Smooth muscle cell of the brain vasculature (primary cell): ENCODE measurements at places on chromosomes 4 and X.

GRCh38 chr4:27966664-27967063, 1106.0 kb downstream of the STIM2 start:
- no peak for DNase-seq

DNA sequence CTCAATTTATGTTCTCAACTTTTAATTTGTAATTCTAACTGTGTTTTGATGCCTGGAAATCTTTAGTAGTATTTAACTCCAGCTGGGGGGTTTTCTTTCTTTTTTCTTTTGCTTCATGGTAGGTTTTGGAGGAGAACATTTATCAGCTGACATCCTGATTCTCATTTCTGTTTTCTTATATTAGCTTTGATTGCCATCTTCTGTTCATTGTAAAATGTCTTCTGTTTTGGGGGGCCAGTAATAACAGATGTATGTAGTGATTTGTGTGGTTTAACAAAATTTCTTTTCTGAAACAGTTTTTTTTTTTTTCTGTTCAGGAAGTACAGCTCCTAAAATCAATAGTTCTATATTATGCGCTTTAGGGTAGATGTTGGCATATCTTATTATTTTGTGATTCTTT, 182.2 kb downstream of the GABRB1 start:
- no peak for DNase-seq

DNA sequence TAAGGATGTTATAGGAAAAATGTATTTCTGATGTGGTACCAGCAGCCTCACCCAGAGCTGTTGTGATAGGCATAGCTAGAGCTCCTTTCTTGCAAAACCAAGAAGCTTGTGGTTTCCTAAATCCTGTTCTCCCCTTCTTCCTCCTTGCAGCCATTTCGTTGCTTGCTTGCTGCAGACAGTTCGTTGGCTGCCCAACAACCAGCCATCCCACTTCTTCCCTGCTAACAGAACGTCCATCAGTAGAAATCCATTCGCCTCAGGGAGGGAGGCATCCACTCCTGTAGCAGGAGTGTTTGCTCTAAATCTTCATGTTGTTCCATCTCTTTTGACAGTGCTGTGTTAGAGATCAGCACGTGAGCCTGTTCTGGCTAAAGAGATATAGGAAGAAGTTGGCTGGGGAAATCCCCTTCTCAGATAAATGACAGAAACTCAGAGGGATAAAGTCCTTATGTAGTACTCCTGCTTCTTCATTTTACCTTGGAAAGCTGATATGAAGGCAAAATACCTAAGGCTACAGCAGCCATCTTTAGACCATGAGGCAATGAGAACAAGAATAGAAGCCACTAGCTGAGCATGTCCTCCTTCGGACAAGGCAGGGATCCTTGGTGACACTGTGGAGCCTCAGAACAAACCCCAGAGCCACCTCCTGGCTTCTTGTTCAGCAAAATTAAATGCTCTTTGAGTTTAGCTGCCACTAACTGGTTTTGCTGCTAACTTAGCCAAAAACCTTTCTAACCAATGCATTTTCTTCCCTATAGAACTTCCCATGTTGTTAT, 68.4 kb upstream of the RELL1 start:
- no peak for DNase-seq

DNA sequence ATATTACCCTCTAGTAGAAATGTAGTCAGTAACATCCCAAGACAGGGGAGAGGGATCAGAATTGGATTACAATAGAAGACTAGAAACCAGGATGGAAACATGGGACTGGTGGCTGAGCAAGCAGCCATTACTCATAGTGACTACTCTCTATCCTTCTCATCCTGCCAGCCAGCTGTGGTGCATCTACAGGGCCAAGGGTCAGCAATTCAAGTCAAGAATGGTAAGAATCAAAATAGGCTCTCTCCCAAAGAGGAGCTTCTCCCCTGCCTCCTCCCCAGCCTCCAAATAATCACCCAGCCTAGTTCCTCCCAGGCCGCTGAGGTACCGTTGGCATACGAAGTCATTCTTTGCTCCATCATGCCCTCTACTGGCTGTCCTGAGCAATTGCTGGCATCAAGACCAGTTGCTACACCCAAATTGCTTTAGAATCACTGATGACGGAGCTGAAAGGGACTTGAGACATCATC, 19.4 kb downstream of the AWAT2 start:
- DNase-seq: no peak

DNA sequence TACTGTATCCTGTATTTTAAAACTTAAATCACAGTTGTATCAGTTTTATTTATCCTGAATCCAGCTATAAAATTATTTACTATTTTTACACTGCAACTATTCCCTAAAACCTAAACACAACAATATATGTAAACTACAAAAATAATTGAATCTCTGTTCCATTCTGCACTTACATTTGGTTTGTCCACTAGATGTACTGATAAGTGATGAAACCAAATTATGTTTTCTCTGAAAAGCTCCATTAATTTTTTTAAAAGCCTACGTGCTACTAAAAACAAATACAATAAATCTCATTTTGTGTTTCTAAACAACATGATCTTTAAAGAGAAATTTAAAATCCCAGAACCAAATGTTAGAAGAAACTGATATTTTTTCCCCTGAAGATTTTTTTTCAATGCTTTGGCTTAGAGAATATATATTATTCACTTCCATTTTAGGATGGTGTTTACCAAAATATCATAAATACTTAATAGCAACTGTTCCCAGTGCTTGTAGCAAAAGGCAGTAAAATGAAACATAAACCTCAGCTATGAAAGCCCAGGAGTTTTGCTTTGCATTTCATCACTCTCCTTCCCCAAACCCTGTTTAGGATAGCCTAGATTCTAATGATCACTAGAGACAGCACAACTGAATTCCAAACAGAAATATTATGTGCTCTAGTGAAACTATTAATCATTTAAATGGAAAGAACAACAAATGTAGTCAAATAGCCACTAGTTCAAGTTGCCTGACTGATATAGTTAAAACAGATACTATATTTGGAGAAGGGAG, 19.7 kb downstream of the ANTXR2 start:
- DNase-seq: no peak

- no peak for DNase-seq
These were observed 3.3 kb upstream of the ZNF518B start for GRCh38 chr4:10460313-10461047.

GRCh38 chr4:109861916-109862511, 14.1 kb downstream of the LRIT3 start:
- no peak for DNase-seq

DNA sequence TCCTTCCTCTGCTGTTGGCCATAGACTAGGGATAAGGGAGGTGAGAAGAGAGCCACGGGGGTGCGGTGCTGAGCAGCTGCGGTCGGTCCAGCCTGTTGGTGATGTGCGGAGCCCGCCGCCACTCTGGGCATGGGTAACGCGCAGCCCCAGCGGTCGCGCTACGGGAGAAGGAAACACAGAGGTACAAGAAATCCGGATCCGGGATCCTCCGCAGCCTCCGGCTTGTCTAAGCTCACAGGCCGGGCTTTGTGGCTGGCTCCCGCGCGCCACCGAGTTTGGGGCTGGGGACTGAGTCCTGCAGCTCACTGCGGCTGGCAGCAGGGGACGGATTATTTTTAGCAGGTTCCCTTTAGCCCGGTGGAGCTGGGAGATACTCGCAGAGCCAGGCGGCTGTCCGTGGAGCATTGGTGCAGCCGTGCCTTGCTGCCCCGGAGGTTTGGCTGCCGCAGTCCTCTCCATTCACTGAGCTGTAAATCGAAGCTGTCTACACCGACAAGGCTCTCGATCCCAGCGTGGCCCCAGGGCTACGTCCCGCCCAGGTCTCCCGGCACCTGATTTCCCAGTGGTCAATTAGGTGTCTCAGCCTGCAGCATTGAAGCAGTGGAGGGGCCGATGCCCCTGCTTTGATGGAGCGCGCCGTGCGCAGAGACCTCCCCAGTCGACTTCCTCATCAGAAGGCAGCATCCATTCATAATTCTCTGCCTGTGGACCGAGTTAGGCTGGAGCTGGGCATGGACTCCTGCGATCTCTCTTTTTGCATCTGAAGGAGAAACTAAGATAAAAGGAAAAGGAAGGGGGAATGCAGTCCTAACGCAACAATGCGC, 81.9 kb upstream of the SCML1 start:
- no peak for DNase-seq

- no peak for DNase-seq
These were observed 41.6 kb downstream of the ZCCHC12 start for GRCh38 chrX:118865231-118865630.

- DNase-seq: no peak
These were observed 92.9 kb upstream of the EDNRA start for GRCh38 chr4:147388018-147388417.

DNA sequence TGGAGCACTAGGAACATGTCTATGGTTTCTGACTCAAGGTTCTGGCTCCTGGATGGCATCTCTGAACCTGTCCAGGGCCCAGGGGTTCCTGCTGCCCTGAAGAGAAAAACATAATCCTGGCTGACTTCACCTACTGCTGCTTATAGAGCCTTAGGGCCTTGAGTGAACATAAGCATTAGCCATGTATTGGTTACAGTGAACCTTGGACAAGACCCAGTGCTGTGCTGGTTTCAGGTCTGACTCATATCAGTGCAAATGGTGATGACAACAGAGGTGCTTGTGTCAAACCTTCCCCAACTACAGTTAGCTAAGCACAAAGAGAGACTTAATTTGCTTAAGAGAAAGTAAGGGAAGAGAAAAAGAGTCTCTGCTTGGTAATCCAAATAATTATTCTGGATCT, 1047.2 kb downstream of the GLUD2 start:
- no peak for DNase-seq

DNA sequence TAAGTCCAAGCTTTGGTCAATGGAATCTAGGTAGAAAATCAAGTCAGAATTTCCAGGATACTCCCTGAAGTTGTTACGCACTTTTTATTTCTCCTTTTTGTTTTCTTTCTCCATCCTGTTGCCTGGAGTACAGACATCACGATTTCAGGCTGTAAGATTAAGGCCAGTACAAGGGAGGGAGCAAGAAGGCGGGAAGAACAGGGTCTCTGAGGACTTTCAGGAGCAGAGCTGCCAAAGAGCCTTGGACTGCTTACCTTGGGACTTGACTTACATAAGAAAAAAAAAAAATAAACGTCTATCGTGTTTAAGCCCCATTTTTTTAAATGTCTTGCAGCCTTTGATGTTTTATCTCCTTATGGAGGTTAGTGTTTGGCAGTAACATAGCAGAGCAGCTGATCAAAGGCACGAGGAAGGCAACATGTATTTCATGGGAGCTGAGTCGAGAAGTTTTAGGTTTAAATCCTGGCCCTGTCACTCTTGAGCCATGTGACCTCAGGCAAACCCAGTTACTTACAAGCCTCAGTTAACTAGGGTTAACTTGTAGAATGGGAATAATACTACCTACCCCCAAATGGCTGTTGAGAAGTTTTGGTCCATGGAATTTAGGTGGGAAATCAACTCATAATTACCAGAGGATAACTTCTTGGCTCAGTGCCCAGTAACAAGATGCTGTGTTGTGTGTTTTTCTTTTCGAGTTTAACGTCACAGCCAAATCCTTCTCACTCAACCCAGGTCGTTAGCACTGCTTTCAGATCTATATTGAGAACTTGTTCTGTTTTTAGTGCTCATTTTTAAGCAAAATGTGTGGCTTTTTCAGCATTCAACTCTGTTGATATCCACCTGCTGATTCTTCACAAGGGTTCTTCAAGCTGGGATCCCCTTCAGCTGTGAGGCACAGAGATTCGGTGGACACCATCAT, 106.8 kb downstream of the CLNK start:
- no peak for DNase-seq

DNA sequence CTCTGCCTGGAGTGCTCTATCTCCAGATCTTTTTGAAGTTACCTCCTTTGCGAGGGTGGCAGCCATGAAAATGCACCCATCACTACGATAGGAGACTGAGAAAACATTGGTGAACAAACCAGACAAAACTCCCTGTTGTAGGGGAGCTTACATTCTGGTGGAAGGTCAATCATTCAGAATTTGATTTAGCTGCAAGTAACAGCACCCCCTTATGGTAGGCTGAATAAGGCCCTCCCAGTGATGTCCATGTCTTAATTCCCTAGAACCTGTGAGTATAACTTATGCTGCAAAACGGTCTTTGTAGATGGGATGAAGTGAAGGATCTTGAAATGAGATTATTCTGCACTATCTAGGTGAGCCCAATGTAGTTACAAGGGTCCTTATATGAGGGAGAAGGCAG, 5.6 kb upstream of the TEC start:
- no peak for DNase-seq

GRCh38 chr4:11263208-11263607, 165.5 kb downstream of the HS3ST1 start:
- no peak for DNase-seq

DNA sequence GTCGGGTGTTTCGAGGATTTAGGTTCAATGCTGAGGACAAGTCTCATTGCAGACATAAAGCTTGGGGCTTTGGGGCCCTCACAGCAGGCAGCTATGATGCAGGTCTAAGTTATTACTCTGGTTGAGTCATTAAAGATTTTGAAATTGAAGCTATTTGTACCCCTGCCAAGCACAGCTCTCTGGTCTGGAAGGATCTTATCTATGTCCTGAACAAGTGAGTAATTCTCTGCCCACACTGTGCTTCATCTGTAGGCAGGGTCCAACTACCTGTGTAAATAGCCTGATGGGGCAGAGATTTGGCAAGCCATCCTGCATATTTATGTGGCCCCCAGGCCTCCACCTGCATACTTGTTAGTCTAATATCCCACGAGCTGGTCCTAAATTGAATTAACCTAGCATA, 41.4 kb upstream of the MAGEA4 start:
- peak; percentile 37 for DNase-seq

GRCh38 chr4:16684097-16684496, 214.3 kb downstream of the LDB2 start:
- peak; percentile 17 for DNase-seq

GRCh38 chr4:115664285-115664684, 550.9 kb upstream of the NDST4 start:
- no peak for DNase-seq

GRCh38 chrX:70013466-70014381, 36.0 kb downstream of the AWAT2 start:
- DNase-seq: no peak

DNA sequence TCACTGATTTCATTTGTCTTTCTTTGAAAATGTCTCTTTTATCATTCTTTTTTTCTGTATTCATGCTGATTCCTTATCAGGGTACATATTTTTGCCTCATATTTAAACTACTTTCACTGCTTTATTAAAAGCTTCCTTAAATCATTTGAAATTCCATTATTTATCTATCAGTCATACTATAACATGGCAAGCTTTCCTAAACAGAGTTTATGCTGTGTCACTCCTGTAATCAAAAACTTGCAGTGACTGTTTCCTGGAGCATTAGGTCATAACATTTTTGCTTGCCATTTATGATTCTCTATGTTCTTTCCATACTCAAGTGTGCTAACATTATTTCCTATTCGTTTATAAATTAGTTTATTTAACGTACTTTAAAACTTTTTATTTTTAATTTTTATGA, 203.7 kb downstream of the BMPR1B start:
- no peak for DNase-seq

- DNase-seq: peak; percentile 75
These were observed 2.3 kb downstream of the MAML3 start for GRCh38 chr4:140151699-140152012.

- no peak for DNase-seq
These were observed 18.5 kb downstream of the CNOT6L start for GRCh38 chr4:77800483-77801259.

DNA sequence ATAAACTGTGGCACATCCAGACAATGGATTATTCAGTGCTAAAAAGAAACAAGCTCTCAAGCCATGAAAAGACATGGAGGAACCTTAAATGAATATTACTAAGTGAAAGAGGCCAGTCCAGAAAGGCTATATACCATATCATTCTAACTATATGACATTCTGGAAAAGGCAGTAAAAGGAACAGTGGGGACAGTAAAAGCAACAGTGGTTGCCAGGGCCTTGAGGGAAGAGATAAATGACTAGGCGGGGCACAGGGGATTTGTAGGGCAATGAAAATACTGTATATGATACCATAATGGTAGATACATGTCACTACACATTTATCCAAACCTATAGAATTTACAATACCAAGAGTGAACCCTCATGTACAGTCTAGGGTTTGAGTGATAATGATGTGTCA, 115.3 kb downstream of the ATP8A1 start:
- DNase-seq: no peak
